Activated CD4-positive, alpha-beta T cell treated with anti-CD3 and anti-CD28 coated beads, Interleukin-2, Interleukin-6, amounts not matched to agents 100 ng/mL and 50 ng/mL, durations not matched to agents 16 hours and 8 hours (primary cell): ENCODE measurements at places on chromosomes 3 and 15.

DNA sequence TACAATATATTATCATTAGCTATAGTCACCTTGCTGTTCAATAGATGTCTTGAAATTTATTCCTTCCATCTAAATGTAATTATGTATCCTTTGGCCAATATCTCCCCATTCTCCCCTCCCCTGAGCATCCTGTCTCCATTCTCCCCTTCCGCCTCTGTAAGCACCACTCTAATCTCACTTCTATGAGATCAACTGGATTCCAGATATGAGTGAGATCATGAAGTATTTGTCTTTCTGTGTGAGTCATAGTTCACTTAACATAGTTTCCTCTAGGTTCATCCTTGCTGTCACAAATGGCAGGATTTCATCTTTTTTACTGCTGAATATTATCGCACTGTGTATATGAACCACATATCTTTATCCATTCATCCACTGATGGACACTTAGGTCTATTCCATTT lies 148.8 kb upstream of the NDN start:
- DNase-seq = no peak

- DNase-seq = no peak
These were observed 15.0 kb upstream of the C15orf61 start for GRCh38 chr15:67505675-67506572.

- DNase-seq = peak; percentile 28
These were observed 25.8 kb upstream of the SCAANT1 start for GRCh38 chr3:63937661-63938651.

- DNase-seq = no peak
These were observed 71.3 kb upstream of the GAP43 start for GRCh38 chr3:115552007-115552406.

DNA sequence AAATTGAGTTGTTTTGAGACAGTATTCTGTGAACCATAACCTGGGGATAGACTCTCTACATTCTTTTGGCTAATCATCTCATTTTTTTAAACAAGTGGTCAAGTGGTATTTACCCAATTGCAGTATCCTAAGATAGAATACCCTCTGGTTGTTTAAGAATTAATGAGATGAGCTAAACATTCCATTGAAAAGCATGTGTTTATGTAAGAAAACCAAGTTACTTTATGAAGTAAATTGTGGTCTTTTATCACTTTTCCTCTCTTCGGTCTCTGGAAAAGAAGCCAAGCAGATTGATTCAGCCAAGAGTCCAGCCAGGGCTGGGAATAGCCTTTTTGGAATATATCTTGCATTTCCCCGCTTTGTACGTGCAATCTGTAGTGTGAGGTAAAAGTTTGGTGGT lies 185.7 kb upstream of the TOPAZ1 start:
- no peak for DNase-seq

DNA sequence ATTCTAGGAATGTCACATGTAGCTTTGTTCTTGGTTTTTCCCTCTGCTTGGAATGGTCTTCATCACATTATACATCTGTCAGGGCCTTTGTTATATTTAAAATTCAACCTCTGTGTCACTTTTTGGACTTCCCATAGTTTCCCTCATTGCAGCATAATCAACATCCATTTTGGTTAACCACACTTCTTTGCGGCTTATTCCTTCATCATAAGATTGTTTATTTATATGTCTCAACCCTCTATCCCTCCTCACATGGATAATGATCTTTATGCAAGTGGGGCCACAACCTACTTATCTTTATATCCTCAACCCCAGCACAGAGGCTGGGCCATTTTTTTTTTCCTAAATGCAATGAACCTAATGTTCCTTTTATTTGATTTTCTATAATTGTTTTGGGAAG lies 260.0 kb upstream of the THBS1 start:
- no peak for DNase-seq

DNA sequence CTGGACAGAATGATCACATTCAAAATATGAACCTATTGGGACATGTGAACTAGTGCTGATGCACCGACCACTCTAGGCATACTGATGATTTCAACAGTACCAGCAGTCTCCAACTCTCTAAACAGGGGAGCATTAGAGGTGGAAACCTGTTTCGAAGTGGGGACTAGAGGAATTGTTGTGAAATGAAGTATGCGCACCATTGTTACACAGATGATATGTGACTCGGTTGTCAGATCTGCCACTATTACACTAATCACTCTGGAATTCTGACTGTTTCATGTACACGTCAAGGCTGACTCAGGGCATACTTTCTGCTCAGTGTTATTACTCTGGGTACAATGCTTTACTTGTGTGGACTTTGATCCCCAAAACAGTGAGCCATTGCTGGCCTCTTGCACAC lies 198.2 kb upstream of the UBE2E2 start:
- no peak for DNase-seq

- no peak for DNase-seq
These were observed 2.9 kb downstream of the NRROS start for GRCh38 chr3:196642434-196642833.

- no peak for DNase-seq
These were observed 152.4 kb upstream of the LRRFIP2 start for GRCh38 chr3:37326801-37327200.

GRCh38 chr3:171494457-171495109 lies 34.4 kb upstream of the TNIK start:
- peak; percentile 19 for DNase-seq

DNA sequence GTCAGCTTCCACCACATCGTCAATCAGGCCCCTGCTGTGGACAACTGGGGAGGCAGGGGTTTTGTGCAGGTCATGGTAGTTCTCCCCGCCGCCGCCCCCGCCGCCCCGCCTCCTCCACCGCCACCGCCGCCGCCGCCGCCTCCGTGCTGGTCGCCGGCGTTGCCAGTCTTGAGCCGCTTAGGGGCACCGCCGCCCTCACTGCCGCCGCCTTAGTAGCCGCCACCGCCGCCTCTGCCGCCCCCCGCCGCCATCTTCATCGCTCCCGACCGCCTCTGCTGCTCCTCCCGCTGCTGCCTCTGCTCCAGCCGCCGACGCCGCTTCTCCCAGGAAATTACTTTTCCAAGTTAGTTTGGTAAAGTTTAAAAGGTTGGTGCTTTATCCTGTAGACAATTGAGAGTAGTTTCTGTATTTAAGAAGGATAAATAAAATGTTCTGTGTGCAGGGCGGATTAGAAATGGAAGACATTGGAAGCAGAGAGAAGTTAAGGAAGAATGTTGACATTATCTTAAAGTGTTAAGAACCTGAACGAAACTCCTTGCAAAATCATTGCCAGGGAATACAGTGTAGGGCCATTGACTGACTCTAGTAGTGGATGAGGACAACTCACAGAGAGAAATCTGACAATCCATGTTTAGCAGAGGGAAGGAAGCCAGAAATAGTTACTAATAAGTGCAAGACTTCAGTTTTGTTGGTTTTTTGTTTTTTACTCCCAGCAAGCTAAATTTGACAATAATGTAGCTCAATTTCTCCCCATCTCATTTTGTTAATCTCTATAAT lies 53.0 kb upstream of the GOLGA8A start:
- DNase-seq = no peak

DNA sequence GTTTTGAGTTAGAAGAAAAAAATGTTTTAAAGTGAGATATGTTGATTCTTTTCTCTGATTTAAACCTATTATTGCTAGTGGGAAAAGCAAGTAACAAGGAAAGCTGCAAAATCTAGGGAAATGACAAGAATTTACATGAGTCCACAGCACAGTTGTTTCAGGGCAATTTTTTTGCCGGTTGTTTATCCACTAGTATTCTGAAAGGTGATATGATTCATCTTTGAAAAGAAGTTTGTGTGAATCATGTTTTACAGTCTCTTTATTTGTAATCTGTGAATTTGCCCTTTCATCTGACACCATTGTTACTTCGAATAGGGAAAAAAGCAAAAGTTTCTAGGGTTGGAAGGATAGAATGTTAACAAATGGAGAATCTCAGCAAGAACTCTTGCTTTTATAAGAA lies 894.7 kb downstream of the OTOL1 start:
- no peak for DNase-seq

GRCh38 chr3:108940568-108941263 lies 13.0 kb downstream of the GUCA1C start:
- no peak for DNase-seq

DNA sequence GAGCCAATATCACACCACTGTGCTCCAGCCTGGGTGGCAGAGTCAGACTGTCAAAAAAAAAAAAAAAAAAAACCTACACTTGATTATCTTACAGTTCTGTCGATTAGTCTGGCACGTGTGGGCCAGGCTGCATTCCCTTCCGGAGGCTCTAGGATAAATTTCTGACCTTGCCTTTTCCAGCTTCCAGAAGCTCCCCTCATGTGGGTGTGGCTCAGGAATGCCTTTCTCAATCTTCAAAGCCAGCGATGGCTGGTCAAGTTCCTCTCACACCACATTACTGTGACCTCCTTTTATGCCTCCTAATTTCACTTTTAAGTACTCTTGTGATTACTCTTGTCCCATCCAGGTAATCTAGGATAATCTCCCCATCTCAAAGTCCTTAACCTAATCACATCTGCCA lies 58.2 kb upstream of the DUT start:
- DNase-seq = no peak

DNA sequence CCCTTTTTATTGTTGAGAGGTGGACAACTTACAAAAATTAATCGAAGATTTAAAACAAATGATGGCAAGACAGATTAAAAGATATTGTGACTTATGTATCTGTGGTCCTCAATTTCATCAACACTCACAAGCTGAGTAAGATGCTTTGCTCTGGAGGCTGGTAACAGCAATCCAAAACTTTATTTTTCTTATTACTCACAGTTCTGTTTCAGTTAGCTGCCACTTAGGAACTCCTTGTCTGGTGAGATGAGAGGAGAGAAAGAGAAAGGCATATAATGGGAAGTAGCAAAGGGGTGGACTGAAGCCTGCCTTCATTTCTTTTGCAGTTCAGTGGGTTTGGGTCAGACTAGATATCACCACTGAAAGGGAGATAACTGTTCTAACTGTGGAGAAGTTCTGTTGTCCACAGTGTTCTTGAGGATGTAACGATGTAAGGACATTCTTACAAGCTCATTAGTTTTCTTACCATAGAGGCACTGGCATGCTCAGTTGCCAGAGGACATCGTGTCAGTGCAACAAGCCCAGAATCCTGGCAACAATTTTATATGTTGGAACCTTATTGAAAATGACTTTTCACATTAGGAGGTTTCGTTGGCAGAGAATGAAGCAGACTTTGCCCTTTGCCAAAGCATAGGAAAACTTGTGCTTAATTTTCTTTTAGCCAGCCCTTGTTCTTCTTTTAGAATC lies 93.6 kb downstream of the PLCL2 start:
- DNase-seq = no peak

- DNase-seq = no peak
These were observed 261.6 kb upstream of the LYSMD4 start for GRCh38 chr15:99994849-99995248.

- no peak for DNase-seq
These were observed 183.3 kb downstream of the NSUN3 start for GRCh38 chr3:94246171-94246570.

DNA sequence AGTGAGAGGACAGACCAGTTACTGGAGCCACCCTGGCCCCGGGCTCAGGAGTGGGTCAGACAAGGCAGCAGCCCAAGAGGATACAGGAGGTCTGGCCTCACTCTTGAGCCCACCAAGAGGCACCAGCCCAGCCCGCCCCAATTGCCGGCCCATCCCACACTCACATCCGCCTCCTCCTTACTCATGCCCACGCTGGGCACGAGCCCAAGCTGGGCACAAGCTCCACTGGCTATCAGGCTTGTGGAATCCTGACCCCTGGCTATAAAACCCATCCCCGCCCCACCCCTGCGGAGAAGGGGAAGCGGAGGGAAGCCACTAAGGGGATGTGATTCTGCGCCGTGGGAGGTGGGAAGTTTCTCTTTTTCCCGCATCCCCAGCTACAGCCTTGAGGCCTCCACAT lies 25.9 kb downstream of the ADCY5 start:
- no peak for DNase-seq

GRCh38 chr15:75884041-75884440 lies 19.6 kb upstream of the FBXO22 start:
- DNase-seq = no peak

- peak; percentile 62 for DNase-seq
These were observed at the start of gene CELF6 for GRCh38 chr15:72319985-72320671. CELF6 (minus strand) TSS chr15:72320157; CDS start chr15:72319874, 283 bp downstream.

GRCh38 chr3:188076176-188076575 lies 77.8 kb upstream of the LPP start:
- no peak for DNase-seq

GRCh38 chr3:194130807-194131589 lies 5.0 kb upstream of the HES1 start:
- no peak for DNase-seq

- peak; percentile 23 for DNase-seq
These were observed 29.7 kb downstream of the STARD9 start for GRCh38 chr15:42604894-42605744.

DNA sequence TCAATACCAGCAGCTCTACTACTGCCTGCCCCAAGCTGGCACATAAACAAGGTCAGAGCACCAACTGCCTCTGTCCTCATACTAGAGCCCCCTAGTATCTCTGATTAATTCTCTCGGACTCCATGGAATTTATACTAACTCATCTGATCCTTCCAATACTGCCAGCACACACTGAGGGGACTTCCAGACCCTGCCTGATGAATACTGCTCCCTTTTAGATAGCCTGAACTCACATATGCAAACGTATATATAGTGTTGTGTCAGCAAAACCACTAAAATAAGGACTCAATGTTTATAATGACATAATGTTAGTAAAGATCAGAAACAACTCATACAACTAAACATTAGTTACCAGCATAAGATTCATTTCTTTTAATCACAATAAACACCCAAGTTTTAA lies 25.0 kb downstream of the CEP70 start:
- no peak for DNase-seq

- no peak for DNase-seq
These were observed 16.6 kb downstream of the GUCA1C start for GRCh38 chr3:108936924-108937689.

DNA sequence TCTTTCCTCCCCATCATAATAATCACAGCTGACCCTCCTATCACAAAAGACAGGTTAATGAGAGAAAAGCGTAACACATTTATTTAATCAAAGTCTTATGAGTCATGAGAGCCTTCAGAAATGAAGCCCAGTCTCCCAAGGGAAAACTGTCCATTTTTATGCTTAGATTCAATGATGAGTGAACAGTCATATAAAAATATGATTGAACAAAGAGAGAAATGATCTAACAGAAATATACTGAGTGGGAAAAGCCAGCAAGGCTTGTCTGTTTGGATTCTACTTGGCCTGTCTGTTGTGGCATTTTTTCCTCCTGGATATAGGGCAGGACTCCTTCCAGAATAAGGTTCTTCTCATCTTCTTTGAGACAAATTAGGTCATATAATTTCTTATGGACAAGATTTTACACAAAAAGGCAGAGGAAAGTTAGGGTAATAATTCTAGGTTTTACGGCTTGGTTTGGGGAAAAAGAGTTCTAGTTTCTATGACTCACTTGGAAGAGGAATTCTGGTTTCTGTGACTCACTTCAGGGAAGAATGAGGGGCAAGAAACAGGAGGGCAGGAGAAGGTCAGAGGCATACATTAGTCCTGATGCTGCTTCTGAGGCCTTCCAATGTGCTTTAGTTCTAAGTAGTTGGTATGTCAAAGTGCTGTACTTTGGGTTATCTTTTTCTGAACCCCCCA lies 534.2 kb downstream of the ZIC1 start:
- DNase-seq = no peak
